ENCODE measurements at places on chromosomes 4 and X.

GRCh38 chr4:102764901-102765300 lies 4.1 kb upstream of the MANBA start:
- DNase-seq, result no peak

DNA sequence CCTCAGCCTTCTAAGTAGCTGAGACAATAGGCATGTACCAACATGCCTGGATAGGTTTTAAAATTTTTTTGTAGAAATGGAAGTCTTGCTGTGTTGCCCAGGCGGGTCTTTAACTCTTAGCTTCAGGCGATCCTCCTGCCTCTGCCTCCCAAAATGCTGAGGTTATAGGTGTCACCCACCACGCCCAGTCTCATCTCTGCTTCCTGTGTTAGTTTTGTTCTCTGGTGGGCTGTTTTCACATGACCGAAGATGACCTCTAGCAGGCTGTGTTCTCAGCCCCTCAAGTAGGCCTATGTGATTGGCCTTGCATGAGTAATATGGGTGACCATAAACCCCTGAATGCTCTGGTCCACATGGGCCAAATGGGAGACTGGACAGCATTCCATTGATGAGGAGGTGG lies 56.8 kb upstream of the MSANTD1 start:
- no peak for DNase-seq

GRCh38 chr4:3716631-3717235 lies 49.5 kb upstream of the ADRA2C start:
- no peak for DNase-seq

DNA sequence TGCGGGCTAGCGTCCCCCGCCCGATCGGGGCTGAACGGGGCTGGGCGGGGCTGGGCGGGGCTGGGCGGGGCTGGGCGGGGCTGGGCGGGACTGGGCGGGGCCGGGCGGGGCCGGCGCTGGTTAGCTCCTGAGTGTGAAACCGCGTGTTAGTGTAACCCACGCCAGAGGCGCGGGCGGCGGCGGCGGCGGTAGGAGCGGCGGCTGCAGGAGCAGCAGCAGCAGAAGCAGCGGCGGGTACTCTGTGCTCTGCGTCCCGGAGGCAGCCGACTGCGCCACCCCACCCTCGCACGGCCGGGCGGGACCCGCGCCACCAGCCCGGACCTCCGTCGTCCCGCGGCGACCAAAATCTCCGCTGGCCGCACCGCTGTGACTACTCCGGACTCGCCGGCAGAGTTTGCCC lies 128.1 kb downstream of the LAS1L start:
- no peak for DNase-seq

GRCh38 chr4:47195706-47196105 lies 164.3 kb downstream of the GABRB1 start:
- no peak for DNase-seq

DNA sequence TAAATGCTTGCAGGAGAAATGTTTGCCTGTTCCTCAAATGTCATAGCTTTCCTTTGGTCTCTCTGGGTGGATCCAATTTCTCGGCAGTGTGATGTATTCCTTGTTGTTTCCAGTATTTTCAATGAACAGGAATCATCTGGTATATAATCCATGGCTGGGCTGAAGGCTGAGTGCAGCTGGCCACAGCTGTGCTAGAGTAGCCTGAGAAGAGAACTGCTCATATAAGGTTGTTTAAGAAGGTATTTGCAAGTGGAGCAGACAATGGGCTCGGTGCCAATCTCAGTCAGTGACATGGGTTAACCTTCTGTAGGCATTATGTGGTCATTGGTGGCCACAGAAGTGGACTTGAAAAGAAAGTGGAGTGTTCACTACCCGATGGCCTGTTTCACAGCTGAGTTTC lies 390.3 kb downstream of the SPRY1 start:
- no peak for DNase-seq

- no peak for DNase-seq
These were observed 171.5 kb upstream of the DIPK2B start for GRCh38 chrX:45372151-45372550.

- DNase-seq, result no peak
These were observed 3.5 kb upstream of the CLNK start for GRCh38 chr4:10688022-10688421.

DNA sequence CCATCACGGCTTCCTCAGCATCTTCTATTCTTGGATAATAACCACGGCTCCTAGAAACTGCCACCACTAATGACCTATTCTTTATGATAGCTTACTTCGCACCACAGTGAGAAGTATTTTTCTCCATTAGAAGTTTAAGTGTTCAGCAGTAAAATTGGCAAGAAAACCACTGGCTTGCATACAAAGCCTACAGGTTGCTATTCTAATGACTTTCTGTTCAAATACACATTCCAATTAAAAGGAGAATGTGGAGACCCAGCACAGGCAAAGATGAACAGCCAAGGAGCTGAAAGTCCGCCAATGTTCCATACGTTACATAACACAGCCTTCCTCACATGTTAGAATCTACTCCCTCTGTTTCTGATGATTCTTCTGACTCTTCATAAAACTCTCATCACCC lies 875.0 kb upstream of the PRKX start:
- DNase-seq, result no peak

DNA sequence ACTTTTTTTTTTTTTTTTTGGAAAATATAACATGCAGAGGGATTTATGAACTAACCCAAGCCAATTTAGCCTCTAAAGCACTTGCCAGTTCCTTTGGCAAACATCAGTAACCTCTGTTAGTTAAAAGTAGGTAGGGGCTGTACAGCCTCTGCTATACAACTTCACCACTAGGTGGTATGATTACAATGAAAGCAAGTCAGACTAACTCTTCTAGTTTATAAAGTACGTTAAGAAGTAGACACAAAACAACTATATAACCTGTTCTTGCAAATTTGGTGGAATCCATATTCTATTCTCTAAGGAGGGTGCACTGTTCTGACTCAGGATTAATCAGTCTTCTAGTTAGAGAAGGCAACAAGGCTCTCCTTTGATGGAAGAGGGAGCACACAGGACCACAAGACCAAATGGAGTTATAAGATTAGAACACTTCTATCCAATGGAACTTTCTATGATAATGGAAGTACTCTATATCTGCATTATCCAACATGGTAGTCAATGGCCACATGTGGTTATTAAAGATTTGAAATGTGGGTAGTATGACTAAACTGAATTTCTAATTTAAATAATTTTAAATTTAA lies 12.8 kb downstream of the AIMP1 start:
- DNase-seq, result no peak

DNA sequence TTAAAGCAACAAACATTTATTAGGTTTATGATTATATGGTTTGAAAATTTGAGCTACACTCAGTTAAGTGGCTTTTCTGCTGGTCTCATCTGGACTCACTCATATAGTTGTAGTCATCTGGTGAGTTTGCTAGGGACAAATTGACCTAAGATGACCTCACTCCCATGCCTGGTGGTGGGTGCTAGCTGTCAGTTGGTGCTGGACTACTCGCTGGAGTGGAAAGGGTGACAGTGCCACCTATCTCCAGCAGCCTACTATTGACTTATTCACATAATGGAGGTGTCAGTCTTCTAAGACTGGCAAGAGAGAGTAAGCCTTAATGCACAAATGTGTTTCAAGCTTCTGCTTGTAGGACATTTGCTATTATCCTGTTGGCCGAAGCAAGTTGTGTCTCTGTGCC lies 88.2 kb downstream of the TASL start:
- no peak for DNase-seq

DNA sequence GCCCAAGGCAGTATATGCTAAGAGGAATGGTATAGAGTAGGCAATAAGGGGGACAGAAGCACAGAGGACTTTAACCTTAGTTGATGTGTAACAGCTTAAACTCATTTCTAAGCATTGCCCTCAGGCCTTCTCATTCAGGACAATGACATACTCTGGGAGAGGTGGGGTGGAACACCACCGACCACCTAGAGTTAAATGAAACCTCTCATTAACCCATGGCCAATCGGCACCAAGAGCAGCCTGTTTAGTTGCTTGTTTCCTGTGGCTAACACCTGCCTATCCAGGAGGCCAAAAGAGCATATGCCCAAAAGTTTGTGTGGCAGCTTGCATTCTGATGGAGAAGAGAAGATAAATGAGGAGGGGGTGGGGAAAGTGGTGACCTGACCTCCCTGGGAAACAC lies 88.7 kb upstream of the PLAC1 start:
- no peak for DNase-seq

DNA sequence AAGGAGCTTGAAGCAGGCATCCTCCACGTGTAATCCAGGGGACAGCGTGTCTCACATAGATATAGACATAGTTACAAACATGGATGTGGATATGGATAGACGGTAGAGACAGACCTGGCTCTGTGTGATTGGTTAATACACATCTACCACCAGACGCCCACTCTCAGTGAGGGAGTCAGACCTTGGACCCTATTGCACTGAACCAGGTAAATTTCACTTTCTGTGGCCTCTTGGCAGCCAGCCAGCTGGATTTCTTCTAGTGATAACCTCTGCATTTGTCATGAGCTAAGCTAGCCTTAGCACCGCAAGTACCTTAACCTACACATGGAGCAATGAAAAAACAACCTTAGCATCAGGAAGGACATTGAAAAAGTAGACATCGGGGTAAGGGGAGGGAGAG lies 79.2 kb upstream of the ACSL4 start:
- DNase-seq, result no peak

DNA sequence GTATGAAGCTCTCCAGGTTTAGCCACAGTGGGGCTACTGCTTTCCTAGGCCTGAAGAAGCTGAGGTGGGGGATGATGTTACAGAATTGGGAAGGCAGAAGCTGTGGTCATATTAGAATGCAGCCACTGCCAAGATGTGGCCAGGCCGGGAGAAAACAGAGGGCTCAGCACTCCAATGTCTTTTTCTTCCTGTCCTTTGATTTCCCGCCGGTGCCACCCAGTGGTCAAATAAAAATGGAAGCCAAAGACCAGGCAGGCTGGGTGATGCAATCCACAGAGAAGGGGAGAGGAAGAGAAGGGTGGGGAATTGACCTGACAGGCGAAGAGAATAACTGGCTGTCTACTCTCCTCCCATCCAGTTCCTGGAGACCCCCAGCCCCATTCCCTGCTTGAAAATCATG lies 94.9 kb upstream of the SHISA3 start:
- DNase-seq, result no peak

DNA sequence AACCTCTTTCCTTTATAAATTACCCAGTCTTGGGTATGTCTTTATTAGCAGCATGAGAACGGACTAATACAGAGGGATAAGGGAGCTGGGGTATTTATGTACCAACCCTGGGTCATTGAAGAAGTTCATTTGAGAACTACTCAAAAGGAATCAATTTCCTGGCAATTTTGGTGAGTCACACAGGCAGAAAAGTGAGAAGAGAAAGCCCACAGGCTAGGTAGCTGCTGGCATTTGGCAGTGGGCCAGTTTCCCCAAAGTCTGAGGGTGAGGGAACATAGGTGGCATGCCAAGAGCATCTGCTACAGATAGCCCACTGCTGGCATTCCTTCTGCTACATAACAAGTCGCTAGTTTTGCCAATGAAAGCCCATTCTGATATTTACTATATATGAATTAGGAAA lies 411.2 kb downstream of the MID1IP1 start:
- DNase-seq, result no peak

DNA sequence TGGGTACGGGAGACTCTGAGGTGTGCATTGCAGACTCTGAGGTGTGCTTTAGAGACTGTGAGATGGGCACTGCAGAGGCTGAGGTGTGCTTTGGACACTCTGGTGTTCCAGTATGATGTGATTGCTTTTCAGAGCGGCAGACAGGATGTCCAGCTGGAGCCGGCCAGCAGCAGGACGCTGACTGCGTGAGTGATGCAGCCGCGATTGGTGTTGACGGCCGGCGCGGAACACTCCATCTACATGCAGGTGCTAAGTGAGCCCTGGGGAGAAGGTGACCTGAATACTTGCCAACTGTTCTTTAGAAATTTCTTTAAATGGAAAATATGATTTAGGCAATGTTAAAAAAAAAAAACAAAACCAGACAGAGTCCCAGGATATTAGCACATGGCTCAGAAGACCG lies 103.1 kb upstream of the PPP2R3B start:
- DNase-seq, result no peak

GRCh38 chr4:148654131-148654530 lies 211.9 kb upstream of the NR3C2 start:
- no peak for DNase-seq

GRCh38 chrX:30653415-30654131 lies at the start of gene GK:
TSS of gene GK (plus strand) at chrX:30653423. CDS start at chrX:30653538, 115 bp downstream.
- DNase-seq, result peak; percentile 4

- no peak for DNase-seq
These were observed 1511.0 kb downstream of the ARAP2 start for GRCh38 chr4:34733185-34733941.

GRCh38 chrX:52852110-52852860 lies 15.6 kb downstream of the XAGE3 start:
- DNase-seq, result no peak

GRCh38 chr4:27090406-27090805 lies 229.8 kb downstream of the STIM2 start:
- DNase-seq, result no peak

- no peak for DNase-seq
These were observed 83.5 kb downstream of the CHRNA9 start for GRCh38 chr4:40418430-40419230.

DNA sequence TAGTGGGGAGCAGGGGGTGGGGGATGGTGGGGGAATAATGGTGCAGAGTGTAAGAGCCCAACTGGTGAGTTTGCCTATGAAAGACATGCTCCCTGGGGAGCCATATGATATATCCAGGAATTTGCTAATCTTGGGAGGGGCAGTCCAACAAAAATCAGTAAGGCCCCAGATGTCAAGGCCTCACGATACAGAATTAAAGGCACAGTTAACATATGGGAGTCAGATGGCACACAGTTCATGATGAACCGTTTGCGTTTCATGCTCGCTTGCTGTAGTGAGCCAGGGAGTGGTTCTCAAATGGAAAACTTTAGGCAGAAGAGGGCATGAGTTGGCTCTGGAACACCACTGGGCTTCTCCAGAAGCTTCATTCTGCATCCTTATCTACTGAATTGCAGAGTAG lies 33.9 kb upstream of the VCX2 start:
- no peak for DNase-seq

- DNase-seq, result no peak
These were observed 113.1 kb upstream of the VCX2 start for GRCh38 chrX:8284131-8284530.

DNA sequence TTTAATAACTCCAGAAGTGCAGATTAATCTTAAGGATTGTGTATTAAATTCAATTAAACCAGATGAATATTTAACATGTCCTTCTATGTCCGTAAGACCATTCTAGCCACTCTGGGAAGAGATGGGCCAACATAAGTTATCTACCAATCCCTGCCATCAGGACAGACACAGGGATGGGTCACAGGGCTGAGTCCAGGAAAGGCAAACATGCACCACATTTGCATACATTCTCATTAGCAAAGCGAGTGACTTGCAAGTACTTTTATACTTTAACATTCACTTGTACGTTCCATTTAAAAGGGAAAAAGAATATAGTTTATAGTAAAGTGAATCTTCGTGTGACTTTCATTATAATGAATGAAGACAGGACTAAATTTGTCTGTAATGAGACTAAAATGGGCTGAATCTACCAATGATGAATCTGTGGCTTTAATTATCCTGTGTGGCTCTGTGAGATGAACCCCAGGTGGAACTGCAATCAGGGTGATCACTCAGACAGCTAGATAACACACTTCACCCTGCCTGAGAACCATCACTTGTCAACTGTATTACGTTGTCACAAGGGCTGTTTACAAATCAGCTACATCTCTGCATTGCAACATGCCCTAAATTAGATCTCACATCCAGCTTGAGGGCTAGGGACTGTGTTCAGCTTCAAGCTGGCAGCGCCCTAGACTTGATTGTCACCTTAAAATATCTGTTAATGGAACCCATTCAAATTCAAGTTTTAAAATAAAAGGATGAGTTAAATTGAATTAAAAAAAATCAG lies 77.2 kb downstream of the SH3KBP1 start:
- DNase-seq, result no peak

- no peak for DNase-seq
These were observed 250.9 kb upstream of the MAOA start for GRCh38 chrX:43405191-43405590.
